ENCODE measurements at places on chromosomes 5 and 9. TPM values are rescaled to one million over a fixed set of nuclear protein-coding genes. Genes with fewer than 3 reads are reported as not detected.

Gene OMD
- total RNA-seq, result not detected

Gene RASGRF2
- 4.5 TPM for total RNA-seq

Gene LCN6
- not detected for total RNA-seq

Gene CDC23
- 37.6 TPM for total RNA-seq

Gene ADAMTS19
- total RNA-seq, result 12.8 TPM

Gene PCDHB7
- 1.6 TPM for total RNA-seq

Gene TMEM252
- not detected for total RNA-seq

Gene PCDHB5
- total RNA-seq, result 6.8 TPM

Gene PCDHGA8
- total RNA-seq, result 2.7 TPM

Gene ECSCR
- total RNA-seq, result 0.29 TPM

Gene SPARC
- total RNA-seq, result 2,896 TPM

Gene C9orf152
- not detected for total RNA-seq

Gene TLR4
- 0.78 TPM for total RNA-seq

Gene PCDHA7
- total RNA-seq, result 4.2 TPM

Gene MINAR2
- total RNA-seq, result 0.34 TPM

Gene PDCD1LG2
- total RNA-seq, result not detected

Gene CYSRT1
- 1.7 TPM for total RNA-seq

Gene CCDC183
- 25.1 TPM for total RNA-seq

Gene SPATA31C1
- 0.29 TPM for total RNA-seq

Gene SEMA5A
- total RNA-seq, result 20.0 TPM

Gene SHC3
- 2.9 TPM for total RNA-seq

Gene LHX3
- total RNA-seq, result not detected

Gene CDX1
- total RNA-seq, result 0.68 TPM

Gene CTXN3
- not detected for total RNA-seq

Gene SPINK13
- not detected for total RNA-seq

Gene SIMC1
- 39.8 TPM for total RNA-seq

Gene SLC34A3
- 0.27 TPM for total RNA-seq

Gene ACSL6
- total RNA-seq, result not detected

Gene SH2D3C
- 3.4 TPM for total RNA-seq

Gene ACOT12
- not detected for total RNA-seq

Gene MOCS2
- 20.5 TPM for total RNA-seq

Gene SELENOP
- 86.9 TPM for total RNA-seq

Gene S100Z
- total RNA-seq, result 0.32 TPM

Gene SLC24A2
- total RNA-seq, result 0.20 TPM

Gene FUT7
- total RNA-seq, result not detected

Gene ANKRD20A1
- total RNA-seq, result 6.5 TPM

Gene INSL6
- total RNA-seq, result not detected

Gene PCDHAC1
- 10.1 TPM for total RNA-seq

Gene MOB3B
- 14.6 TPM for total RNA-seq

Gene MLANA
- total RNA-seq, result not detected

Gene RAB3C
- total RNA-seq, result 0.77 TPM

Gene SPAAR
- total RNA-seq, result 0.14 TPM

Gene DND1
- total RNA-seq, result 3.3 TPM

Gene SLC6A7
- total RNA-seq, result not detected

Gene ERGIC1
- total RNA-seq, result 110 TPM

Gene ADCY2
- total RNA-seq, result 0.84 TPM

Gene MORN5
- total RNA-seq, result not detected

Gene LCN9
- total RNA-seq, result 1.7 TPM

Gene PCAT7
- 18.5 TPM for total RNA-seq

Gene ELOVL7
- 8.6 TPM for total RNA-seq

Gene IL5
- not detected for total RNA-seq

Gene MYMK
- total RNA-seq, result not detected

Gene CMYA5
- total RNA-seq, result 6.7 TPM

Gene PCDHGB3
- total RNA-seq, result 0.64 TPM

Gene LECT2
- not detected for total RNA-seq

Gene PCDHB16
- 24.6 TPM for total RNA-seq

Gene ANKRD55
- 0.18 TPM for total RNA-seq

Gene SLCO6A1
- 6.2 TPM for total RNA-seq

Gene RFX3
- 35.6 TPM for total RNA-seq

All from mesothelial cell of epicardium (in vitro differentiated cells).